ENCODE measurements at places on chromosomes 6 and 20.

GRCh38 chr6:4814212-4814611 is 38.0 kb downstream of the CDYL start:
- no peak for DNase-seq

DNA sequence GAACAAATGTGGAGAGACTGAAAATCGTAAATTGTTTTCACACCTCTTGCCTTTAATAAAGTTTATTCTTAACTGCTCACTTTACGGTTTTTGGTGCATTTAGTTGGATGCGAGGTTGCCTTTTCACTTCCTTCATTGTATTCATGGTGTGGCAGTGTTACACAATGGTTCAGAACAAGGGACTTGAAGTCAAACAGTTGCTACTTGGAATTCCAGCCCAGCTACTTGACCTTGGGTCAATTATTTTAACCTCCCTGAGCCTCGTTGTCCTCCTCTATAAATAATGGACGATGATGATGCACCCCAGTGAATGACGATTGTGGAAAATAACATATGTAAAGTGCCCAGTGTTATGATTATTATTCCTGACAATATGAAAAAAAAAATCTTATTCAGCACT is 72.3 kb downstream of the CARMIL1 start:
- DNase-seq = no peak

DNA sequence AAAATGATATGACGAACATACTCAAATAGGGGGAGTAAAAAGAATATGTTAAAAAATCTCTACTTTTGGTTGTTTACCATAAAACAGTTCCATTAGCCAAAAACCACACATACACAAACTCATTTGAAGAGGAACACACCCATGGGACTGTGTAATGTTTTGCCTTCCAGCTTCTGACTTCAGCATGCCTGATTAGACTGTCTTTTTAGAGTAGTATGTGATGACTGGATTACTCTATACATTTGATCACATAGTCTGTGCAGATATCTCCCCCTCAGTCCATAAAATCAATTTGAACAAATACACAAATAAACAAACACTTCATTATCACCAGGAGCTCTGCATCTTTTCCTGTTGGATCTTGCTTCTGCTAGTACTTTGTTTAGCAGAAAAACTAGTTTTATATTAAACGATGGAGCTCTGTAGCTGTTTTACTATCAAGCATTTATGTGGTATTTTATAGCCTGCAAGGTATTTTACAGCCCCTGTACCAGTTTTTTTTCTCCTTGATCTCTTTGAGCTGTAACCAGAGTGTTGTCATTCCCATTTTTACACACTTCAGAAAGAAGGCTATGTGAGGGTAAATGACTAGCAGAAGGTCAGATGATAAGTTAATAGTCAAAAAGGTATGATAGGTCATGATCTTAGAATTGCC is 866.5 kb upstream of the MAP3K7 start:
- no peak for DNase-seq

DNA sequence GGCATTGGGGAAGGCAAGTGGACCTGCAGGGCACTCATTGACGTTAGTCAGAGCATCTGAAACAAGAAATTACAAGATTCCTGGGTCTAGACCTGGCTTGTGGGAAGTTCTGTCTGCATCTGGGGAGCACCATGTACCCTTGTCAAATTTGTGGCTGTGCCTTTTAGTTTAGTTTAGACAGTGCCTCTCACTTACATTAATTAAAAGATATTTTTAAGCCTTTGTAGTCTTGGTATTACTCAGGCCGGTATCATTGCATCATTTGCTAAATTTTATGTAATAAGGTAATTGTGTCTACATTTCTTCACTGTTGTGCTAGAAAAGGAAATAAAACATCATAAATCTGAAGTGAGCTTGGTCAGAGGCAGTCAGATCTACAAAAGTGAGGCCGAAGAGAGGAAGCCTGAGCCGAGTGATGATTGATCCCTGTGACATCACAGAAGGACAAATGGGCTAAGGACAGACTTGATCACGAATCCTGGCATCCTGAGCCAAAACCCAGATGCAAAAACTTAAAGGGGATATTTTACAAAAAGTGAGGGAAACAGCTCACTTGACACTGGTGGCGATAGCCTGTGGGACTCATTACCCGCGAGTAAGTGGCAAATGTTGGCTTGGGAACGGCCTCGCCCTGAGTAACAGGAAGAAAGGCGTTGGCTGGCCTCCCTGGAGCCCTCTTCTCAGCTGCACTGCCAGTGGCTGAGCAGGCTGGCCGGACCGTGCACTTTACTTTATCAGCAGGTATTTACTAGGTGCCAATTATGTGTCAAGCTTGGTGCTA is 106.5 kb downstream of the TCP11 start:
- DNase-seq = no peak

GRCh38 chr6:134247844-134248580 is 69.9 kb downstream of the SGK1 start:
- DNase-seq = no peak

DNA sequence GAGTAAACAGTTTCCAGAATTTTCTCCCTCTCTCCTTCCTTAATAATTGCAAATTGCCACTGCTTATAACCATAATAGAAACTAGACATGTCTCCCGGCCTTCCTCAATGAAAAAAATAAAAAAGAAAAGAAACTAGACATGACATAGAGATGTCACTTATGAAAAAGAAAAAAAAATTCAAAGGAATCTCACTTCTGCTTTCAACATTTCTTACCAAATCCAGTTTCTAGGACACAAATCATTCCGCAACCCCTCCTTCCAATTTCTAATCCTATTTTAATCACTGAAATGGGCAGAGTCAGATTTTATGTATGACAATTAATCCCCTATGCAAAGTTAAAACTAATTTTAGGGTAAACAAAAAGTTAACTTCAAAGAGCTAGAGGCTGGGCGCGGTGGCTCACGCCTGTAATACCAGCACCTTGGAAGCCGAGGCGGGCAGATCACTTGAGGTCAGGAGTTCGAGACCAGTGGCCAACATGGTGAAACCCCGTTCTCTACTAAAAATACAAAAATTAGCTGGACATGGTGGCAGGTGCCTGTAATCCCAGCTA is 40.1 kb upstream of the EEF1A1 start:
- DNase-seq = no peak

- DNase-seq = no peak
Observed at GRCh38 chr6:30397697-30398096, 52.7 kb downstream of the RPP21 start.

DNA sequence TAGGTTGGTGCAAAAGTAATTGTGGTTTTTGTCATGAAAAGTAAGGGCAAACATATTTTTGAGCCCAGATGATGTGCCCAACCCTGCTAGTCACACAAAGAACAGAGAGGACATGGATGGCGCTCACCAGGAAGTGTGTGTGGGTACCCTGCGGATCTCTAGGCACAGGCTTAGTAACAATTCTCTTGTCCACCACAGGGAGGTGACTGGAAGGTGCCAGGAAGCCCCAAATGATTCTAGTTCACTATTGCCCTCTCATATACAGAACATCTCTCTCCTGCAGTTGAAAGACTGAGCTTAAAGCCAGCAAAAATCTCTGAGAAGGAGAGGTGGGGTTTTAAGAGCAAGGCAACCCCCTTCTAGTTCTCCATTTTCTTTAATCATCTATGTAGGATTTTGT is 272.1 kb upstream of the TAB2 start:
- DNase-seq = peak; percentile 65

GRCh38 chr20:25600632-25601031 is 15.3 kb upstream of the NINL start:
- no peak for DNase-seq

DNA sequence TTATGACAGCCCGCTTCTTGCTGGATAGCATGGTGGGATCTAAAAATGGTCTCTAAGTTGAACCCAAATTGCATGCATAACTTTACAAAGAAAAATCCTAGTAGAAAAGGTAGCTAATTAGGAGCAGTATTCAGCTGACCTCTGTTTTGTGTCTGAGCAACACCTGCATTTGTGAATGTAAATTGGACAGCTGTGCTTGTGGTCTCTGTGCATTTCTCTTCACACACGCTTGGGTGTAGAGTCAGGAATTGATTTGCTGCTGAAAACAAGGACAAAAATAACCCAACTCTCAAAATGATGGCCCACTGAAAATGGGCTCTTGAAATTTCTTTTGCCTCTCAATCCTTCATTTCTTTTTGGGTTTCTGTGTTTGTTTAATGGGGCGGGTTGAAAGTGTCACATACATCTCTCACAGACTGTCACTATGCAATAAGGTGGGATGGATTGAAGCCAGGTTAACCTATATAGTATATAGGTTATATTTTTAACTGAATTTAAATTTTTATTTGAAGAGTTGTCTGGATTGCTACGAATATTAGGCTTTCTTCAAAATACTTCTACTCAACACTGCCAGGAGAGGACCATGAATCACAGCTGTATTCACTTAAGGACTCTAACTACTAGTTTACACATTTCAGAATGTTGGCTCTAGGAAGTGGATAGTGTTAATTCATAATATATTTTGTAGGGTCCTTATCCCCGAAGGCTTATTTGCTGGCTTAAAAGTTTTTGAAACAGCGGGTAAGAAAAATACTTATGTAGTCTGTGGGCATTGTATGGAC is 46.5 kb downstream of the SOBP start:
- no peak for DNase-seq

DNA sequence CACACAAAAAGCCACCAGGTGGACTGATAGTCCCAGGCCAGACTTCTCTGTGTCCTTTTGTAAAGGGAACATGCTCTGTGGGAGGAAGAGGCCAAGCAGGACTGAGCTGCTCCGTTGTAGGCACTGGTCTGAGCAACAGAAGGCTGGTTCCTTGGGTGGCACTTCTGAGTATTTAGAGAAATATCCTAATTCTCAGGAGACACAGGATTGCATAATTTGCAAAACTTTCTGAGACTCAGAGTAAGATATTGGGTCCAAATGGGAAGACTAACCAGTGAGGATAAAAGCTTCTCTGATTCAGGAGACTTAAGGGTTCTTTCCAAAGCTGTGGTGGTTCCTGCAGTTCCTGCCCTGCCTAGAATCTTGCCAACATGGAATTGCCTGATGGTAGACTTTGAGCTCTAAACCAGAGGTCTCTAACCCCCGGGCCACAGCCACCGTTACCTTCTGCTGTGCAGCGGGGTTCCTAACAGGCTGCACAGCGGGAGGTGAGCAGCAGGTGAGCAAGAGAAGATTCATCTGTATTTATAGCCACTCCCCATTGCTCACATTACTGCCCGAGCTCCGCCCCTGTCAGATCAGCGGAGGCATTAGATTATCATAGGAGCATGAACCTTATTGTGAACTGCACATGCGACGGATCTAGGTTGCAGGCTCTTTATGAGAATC is 107.0 kb downstream of the OLIG3 start:
- DNase-seq = no peak

DNA sequence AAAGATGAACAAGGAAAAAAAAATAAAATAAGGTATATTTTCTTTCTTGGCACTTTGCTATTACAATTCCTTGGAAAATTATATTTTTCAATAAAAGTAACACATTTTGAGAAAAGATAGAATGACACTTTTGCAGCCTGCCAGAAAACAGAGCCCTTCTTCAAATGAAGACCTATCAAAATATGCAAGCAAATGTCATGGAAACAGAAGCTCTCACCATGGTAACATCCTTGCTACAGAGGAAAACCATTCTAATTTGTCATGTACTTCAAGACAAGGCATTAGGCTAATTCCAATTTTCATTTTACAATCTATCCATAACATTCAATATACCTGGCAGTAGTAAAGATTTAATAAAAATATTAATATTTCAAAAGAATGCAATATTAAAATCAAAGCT is 177.9 kb downstream of the RNGTT start:
- no peak for DNase-seq

- DNase-seq = no peak
Observed at GRCh38 chr6:57190140-57190539, 18.0 kb downstream of the BAG2 start.

GRCh38 chr20:57880571-57880892 is 170.7 kb upstream of the PMEPA1 start:
- no peak for DNase-seq

DNA sequence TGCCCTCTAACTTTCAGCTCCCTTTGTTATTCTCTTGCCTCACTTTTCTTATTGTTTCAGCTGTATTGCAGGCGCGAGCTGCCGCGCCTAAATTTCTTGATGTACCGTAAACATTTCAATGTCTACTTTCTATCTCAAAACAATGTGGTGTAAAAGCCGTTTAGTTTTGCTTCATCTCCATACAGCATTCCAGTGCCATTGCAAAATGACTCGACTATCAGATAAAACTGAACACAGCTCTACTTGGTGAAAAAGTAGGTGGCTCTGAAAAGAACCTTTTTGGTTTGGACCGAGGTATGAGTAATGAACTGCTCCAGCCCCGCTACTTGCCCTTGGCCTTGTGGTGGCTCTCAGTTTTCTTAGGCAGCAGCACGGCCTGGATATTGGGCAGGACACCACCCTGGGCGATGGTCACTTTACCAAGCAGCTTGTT is 74.6 kb downstream of the OR2B2 start:
- no peak for DNase-seq

DNA sequence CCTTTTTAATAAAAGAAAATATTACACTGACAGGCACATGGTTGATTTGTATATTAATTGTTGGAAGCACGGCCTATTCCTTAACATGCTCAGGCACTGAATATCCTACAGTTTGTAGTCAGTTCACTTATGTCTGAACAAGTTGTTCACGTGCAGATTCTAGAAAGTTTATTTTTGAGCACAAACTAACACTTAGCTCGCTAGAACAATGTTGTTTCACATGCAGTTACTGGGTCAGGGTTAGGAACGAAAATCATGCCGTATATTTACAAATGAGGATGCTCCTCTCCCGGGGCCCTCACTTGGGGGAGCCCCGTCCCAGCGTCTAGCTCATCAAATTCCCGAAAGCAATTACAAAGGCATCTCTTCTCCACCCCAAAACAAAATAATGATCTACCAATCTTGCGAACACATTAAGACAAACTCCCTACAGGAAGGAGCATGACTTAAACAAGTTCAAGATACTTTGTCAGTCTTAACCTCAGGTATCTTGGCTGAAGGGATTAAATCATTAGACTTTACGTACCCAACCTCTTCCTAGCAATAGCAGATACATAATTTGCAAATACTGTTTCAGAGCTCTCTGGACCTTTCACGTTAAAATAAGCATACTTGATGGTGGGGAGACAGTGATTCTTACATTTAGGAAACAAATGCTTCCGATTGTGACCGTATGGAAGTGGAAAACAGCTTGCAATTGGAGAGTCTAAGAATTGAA is 1.5 kb downstream of the MAP7 start:
- DNase-seq = no peak

- DNase-seq = no peak
Observed at GRCh38 chr6:113403966-113404595, 453.1 kb upstream of the MARCKS start.

DNA sequence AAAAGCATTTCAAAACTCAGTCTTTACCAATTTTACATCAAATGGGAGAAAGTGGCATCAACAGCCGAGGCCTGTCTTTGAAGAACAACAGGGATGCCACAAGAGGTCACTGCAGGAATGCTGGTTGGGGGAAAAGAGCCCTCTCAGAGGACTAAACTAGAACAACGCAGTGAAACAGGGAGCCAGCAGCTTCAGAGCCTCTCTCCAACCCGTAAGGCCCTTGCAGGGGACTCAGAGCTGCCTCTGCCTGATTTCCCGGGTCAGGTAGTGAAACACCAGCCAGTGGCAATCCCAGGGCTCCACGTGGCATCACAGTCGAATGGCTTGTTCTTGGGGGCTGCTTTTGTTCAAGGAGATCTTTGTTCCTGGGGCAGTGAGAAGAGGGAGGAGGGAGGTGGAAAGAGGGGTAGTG is 55.0 kb upstream of the KCNK16 start:
- peak; percentile 3 for DNase-seq
